Caco-2 (cell line): ENCODE measurements at places on chromosomes 7 and 10. TPM values are rescaled to one million over a fixed set of nuclear protein-coding genes. Genes with fewer than 3 reads are reported as not detected.

The PDZD7 gene
- total RNA-seq: 1.4 and 1.5 TPM in 2 replicates

The AGR2 gene
- 343 and 467 TPM in 2 replicates for total RNA-seq

The SPACDR gene
- 0.41 and 0.84 TPM in 2 replicates for total RNA-seq

The NUTM2D gene
- total RNA-seq: 2.9 and 4.4 TPM in 2 replicates

The VSIR gene
- total RNA-seq: 41.9 and 44.0 TPM in 2 replicates

The TAF5 gene
- 6.3 and 6.8 TPM in 2 replicates for total RNA-seq

DNA sequence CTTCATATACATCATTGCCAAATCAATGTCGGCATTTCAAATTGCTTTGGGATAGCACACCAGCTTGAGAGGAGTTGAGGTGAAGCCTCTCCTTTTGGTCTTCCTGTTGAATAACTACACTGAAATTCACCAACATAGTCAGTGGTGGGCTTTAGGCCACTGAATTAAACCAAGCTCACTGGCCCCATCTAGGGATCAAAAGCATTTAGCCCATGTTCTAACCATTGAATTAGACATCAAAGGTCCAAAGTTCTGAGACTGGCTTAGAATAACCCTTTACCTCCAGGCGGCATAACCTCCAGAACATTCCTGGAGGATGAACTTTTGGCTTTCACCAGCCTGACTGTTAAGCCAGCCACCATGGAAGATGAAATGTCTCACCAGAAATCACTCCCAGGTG, 54.6 kb downstream of the BPGM start:
- DNase-seq: peak; percentile 28

GRCh38 chr10:43292755-43293676, 26.2 kb upstream of the RASGEF1A start:
- peak; percentile 77 for DNase-seq

DNA sequence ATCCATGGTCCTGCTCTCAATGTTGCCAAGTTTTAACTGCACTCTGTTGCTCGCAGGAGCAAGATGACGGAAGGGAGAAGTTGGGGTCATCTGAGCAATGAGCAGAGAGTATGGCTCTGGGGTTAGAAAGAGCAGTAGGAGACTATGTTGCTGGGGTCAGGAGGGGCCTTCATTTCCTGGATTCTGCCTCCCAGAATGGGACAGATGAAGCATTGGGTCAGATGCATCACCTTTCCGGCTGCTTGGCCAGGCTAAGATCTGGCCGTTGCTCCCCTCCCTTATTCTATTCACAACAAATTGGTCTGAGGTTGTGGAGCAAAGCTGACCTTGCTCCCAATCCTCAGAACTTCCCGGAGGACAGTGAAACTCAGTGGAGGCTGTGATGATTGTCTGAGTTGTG, 22.4 kb downstream of the STMP1 start:
- no peak for DNase-seq

DNA sequence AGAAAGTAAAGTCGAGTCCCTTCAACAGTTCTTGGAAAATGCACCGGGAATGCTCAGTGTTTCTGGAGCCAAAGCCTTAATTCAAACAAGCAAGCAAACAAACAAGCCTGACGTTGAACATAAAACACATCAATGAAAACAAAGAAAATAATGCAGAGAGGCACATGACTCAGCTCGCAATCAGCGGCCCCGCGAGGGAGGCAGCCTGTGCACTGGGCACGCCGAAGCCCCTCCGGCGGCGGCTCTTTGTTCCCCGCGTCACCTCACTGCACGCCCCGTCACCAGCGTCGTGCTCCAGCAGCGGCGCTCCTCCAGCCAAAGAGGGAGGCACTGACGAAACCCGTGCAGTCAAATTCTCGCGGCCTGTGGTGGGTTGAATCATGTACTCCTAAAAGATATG, 151.5 kb downstream of the DNAJB6 start:
- DNase-seq: no peak

- no peak for DNase-seq
Observed at GRCh38 chr7:83156006-83156405, 6.7 kb downstream of the PCLO start.

DNA sequence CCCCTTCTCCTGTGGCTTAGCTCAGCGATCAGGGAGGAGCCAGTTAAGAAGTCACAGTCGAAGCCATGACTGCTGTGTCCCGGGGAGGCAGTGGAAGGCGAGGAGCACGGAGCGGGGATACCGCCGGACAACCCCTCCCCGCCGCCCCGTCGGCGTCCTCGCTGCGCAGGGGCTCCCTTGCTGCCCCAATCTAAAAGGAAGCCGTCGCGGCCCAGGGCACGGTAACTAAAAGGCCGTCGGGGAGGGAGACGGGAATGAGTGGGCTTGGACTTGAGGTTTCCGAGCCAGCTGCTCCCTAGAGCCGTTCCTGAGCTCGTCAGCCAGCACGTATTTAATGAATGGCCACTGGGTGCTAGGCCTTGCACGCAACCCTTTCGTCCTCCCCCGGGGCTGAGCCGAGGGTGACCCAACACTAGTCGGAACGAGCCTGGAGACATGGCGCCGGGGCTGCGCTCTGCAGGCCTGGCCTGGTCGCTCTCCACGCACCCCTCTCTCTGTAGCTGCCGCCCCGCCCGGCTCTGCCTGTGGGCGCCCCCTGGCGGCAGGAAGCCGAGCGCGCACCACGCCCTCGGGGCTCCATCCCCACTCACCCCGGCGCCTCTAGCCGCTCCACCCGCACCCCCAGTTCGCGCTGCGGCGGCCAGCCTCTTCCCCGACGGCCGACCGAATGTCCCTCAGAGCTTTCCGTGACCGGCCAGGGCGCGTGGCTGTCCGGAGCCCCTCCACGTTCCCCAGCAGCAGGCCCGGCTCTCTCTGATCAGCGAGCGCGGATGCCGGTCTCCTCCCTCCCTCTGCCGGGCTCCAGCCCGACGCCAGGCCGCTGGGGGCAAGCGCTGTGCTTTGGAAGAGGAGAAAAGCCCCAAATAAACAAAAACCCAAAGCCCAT, 29.3 kb upstream of the KCNK18 start:
- peak; percentile 81 for DNase-seq

DNA sequence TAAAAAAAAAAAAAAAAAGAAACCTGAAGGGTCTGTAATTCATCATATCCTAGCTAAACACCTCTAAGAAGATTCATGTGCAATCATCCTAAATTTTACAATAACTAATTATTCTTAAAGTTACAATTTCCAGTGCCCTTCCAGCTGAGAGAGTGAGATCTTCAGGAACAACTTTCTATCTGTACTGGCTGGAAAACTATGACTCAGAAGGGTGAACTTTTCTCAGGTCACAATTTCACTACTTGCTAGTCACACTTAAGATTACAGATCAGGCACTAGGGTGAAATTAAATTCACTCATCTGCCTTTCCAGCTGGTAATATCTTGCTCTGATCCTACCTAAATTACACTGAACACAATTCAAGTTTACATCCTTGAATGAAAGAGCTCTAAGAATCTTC, 158.8 kb downstream of the ANK3 start:
- no peak for DNase-seq

- DNase-seq: no peak
Observed at GRCh38 chr7:128948976-128949760, 11.4 kb downstream of the IRF5 start.

DNA sequence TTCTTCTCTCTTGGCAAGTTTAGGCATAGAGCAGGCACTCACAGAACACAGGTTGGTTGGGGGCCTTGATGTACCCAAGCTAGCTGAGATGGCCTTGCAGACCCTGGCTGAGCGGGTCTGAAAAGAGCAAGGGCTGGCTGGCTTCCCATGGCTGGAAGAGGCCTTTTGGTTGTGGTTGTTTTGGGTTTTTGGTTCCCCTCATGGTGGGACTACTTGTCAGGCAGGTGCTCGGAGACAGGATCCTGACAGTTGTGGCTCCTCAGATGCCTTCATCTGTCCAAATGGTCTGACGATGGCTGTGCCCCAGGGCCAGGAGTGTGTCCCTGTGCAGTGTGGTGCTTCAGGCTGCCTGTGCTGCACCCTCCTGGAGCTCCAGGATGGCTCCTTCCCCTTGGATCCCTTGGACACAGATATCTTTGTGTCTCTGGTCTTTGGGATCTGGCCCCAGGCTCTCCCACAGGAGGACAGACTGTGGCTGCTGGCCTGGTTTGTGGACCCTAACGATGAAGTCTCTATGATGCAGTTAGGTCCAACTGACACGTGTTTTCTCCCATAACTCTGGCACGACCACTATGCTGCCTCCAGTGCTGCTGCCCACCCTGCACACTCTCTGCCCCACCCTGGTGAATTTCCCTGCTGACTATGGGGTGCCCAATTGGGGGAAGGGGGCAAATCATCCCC, 321.5 kb upstream of the ZNF32 start:
- DNase-seq: no peak
